Activated T-cell treated with anti-CD3 and anti-CD28 coated beads, Interleukin-2, amount 50 U/mL, for 4 hours (primary cell): ENCODE measurements at places on chromosomes 7 and 10. TPM values are rescaled to one million over a fixed set of nuclear protein-coding genes. Genes with fewer than 3 reads are reported as not detected.

GRCh38 chr7:55550841-55551537 is 21.3 kb downstream of the VOPP1 start:
- no peak for DNase-seq

- no peak for DNase-seq
Observed at GRCh38 chr7:138885383-138886147, 87.6 kb upstream of the ATP6V0A4 start.

DNA sequence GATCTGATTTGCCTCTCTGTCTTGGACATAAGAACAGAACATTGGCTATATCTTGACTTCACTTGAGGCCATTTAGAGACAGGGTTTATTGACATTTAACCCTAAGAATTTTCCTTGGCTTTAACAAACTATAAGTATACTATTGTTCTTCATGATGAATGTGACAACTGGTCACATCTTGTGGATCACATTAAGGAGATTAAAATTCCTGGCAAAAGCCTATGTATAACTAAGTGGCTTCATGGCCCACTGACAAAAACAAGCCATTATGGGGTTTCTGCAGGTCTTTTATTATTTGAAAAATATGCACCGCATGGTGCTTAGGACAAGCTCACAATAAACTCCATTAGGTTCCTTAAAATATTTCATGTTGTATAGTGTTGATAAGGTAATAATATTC is 54.8 kb downstream of the THNSL1 start:
- no peak for DNase-seq

- DNase-seq = no peak
Observed at GRCh38 chr7:54964136-54964535, 54.7 kb upstream of the EGFR start.

GRCh38 chr7:36692456-36692855 is 31.8 kb downstream of the AOAH start:
- no peak for DNase-seq

The PSD gene
- total RNA-seq = 3.7 TPM

The ITIH5 gene
- total RNA-seq = not detected

The TDRD1 gene
- total RNA-seq = 0.63 TPM

The SPDYE16 gene
- total RNA-seq = not detected
